ENCODE measurements at places on chromosomes 2 and 18.
A peak's percentile ranks its signal among the peaks of the same experiment; 100 is the strongest.

GRCh38 chr18:8908792-8909510 is 193.5 kb upstream of the NDUFV2 start:
- no peak for DNase-seq

- no peak for DNase-seq
Observed at GRCh38 chr2:24826773-24827145, 33.5 kb downstream of the CENPO start.

DNA sequence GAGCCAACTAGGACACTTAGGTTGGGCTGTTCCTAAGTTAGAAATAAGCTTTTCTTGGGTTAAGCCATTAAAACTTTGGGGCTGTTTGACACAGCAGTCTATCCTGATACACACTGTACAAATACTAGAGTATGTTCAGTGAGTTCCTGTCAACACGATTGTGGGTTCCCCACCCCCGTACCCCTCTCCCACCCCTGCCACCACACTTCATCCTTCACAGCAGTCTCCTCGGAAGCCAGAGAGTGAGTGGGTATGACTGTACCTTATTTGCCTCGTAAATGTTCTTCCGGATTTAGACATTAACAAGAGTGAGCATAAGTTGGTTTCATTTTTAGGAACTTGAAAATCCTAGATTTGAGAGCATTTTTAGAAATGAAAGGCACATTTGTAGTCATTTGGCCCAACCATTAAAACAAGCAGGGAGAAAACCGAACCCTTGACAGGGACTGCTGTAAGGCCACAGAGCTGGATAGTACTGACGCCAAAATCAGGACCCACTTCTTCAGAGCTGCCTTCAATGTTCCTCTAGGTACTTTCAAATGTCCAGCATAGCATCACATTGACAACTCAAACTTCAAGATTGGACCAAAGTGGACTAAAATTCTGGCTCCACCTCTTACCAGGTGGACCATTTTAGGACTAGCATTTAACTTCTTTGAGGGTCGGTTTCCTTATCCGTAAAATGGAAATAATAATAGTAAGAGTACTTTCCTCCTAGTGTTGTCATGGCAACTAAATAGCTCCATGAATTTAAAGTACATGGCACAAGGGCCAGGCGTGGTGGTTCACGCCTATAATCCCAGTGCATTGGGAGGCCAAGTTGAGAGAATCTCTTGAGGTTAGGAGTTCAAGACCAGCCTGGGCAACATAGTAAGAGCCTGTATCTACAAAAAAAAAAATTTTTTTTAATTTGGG is 166.3 kb upstream of the SERTAD2 start:
- no peak for DNase-seq

GRCh38 chr18:9070212-9070611 is 32.3 kb upstream of the NDUFV2 start:
- no peak for DNase-seq

DNA sequence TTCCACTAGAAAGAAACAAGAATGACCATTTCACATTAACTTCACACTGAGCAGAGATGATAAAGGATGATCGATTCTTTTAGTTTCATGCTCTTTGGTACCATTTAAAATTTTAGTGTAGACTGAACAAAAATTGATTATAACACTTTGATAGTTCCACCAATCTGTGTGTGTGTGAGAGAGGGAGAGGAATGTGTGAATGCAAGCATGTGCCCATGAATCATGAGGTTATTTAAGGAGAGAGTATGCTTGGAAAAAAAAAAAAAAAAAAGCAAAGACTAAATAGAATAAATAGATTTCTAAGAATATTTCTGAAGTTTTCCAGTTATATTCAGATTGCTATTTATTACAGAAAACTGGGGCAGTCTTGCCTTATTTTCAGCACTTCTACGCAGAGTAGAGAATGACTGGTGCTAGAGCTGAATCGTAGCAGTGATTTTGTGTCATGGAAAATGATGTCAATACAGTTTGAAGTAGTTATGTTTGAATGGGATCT is 900.8 kb downstream of the SLC4A3 start:
- no peak for DNase-seq

- DNase-seq: no peak
Observed at GRCh38 chr18:57780318-57780705, 22.8 kb downstream of the ATP8B1 start.

DNA sequence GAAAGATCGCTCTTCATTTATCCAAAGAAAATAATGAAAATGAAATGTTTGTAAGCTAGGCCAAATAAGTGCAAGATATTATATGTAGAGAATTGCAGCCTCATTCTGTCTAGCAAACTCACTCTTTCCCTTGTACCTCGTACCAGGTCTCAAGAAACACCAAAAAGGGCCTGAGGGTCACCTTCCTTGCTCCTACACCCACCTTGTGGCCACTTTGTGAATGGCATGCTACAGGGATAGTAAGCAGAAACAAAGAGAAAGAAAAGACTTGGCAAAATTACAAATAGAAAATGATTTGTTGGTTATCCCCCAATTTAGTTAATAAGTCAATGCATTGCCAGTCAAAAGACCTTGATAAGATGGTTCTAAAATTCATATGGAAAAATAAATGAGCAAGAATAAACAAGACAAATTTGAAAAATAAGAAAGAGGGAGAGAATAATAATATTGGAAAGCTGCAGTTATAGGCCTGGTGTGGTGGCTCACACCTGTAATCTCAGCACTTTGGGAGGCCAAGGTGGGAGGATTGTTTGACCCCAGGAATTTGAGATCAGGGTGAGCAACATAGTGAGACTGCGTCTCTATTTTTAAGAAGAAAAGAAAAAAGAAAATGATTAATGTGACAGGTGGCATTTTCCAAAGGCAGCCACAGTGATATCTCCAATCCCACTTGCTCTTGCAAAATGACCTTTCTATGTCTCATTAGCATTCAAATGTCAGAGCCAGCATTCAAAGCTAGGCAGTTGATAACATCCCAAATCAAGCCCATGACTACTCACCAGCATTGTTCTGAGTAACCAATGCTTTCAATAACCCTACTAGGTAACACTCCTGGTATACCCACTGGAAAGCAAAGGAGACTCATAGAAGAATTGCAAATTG is 38.8 kb upstream of the BMP10 start:
- DNase-seq: peak; percentile 31

DNA sequence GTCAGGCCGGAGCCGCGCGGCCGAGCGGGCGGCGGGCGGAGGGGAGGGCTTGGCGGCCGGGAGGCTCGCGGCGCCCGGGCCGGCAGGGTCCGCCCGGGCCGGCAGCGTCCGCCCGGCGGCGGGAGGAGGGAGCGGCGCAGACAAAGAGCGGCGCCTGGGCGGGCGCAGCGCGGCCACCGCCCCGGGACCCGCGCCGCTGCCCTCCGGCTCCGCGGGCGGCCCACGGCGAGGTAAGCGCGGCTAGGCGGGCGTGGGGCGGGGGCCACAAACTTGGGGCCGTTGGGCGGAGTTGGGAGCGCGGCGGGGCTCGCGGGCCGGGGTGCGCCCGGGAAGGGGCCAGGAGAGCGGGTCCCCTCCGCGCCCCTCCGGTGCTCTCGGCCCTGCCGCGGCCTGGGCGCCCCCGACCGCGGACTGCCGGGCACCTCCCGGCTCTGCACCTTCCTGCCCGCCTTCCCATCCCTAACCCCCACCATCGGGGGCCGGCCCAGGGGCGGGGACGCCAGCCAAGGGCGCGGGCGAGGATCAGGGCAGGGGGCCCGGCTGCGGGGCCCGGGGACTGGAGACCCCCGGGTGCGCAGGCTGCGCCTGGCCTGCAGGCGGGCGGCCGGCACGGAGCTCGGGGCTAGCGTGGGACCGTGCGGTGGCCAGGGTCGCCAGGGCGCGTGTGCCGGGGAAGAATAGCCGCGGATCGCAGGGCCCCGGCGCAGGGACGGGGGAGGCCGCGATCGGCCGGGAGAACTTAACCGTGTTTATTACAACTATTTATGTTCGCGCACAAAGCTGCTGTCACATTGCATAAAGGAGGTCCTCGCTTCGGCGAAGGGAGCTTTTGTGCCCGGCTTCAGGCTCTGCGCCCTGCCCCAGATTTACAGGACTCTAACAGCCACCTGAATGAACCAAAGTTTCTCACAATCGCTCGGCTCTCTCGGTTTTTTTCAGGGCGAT is at the start of gene NCK2:
TSS of gene NCK2 (plus strand) at position 4 of the 945 bp plus-strand sequence. CDS start 110,152 bp downstream, outside the sequence.
- DNase-seq: no peak

- no peak for DNase-seq
Observed at GRCh38 chr2:148026573-148026972, 5.7 kb downstream of the MBD5 start.

GRCh38 chr18:61076986-61077385 is 256.2 kb upstream of the CDH20 start:
- DNase-seq: no peak

DNA sequence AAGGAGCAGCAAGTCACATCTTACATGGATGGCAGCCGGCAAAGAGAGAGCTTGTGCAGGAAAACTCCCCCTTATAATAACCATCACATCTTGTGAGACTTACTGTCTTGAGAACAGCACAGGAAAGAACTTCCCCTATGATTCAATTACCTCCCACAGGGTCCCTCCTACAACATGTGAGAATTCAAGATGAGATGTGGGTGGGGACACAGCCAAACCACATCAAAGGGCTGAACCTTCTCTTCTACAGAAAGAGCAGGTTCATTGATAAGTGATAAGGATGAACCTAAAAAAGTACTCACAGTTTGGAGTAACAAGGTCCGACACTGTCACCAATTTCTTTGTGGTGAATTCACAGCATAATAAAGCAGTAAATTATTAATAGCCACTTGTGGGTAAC is 422.2 kb upstream of the FSIP2 start:
- DNase-seq: no peak

- no peak for DNase-seq
Observed at GRCh38 chr2:38534746-38535403, 67.9 kb downstream of the HNRNPLL start.

DNA sequence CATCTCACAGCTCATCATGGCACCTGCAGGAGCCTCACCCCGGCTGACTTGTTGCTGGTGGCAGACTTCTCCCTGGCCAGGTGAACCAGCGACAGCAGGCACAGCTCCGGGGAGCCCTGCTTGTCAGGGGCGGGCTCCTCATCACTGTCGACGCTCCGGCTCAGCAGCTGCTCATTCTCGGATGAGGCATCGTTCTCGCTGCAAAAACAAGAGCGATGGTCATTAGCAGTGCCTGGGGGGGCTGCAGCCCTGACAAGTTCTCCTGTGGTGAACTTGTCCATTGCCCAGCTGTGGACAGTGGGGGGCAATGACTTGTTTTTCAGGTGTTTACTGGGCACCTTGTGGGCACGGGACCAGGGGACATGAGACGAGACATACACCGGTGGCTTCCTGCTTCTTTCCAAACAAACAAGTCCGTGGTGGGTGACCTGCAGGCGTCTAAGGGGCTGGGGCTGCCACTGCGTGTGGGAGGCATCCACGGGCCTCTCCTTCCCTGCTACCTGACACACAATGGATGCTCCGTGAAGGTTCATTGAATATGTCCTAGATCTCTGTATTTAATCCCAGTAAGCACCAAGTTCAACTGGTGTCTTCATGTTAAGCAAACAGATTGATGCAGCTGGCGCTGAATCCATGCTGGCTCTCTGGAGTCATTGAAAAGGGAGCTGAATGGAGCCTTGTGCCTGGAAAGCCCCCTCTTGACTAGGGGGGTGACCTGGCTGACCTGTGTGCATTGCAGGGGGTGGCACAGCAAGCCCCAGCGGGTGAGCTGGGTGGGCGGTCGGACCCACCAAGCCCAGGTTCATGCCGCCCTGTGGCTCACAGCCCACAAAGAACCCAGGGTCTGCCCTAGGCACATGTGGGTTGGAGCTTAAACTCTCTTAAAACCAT is 81.0 kb downstream of the EDAR start:
- DNase-seq: no peak

DNA sequence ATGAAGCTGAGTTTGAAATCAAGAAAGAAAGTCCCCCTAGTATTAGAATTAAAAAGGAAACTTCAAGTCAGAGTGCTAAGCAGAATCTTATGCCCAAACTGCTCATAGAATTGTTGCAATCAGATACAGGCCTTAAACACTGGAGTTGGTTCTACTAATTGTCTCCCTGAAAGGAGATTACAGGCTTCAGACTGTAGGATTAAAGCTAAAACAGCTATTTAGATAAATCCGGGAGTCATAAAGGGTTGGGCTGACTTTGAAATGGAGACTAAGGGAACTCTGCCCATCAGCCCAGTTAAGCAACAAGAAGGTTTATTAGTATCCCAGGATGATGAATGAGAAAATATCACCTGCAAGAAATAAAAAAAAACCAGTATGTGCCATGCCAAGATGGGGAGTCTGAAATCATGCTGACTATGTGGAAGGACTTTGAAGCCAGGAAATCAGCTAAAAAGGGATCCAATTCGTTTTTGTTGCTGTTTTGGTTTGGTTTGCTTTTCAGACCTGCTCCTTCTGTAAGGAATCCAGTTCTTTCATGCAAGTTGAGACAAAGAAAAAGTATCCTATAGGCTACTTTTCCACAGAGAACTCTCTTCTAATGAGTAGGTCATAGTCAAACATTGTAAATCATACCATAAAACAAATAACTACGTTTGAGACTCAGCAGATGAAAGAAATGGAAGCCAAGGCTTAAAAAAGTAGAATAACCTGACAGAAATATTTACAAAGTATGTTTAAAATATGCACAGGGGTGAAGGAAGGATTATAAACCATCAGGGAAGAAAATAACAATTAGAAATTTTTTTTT is 37.6 kb upstream of the MSTN start:
- DNase-seq: no peak

- no peak for DNase-seq
Observed at GRCh38 chr2:46376586-46376985, 79.4 kb downstream of the EPAS1 start.

GRCh38 chr2:226077841-226078240 is 678.3 kb downstream of the NYAP2 start:
- DNase-seq: no peak

DNA sequence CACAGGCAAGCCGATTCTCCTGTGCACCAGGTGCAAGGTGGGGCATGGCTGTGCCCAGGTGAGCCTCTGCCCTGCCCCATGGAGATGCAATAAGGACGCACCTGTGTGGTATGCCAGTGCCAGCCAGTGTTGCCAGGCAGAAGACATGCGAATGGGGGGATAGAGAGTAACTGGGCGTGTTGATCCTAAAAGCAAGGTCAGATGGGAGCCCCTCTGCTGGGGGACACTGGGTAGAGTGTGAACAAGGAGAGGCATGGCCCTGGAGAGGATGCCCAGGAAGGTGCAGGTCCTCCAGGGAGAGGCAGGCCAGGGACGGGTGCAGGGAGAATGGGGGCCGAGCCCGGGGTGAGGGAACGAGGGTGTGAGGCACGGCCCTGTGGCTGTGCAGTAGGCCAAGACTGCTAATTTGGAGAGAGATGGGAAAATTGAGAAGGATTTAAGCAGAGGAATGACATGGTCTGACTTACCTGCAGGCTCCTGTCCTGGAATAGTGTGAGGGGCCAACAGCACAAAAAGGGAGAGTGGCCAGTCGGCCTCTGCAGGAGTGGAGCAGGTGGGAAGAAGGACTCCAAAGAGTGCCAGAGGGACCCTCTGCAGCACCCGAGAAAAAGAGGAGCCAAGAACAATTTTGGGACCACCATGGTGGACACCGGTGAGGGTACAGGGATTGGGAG is 690.4 kb upstream of the HS6ST1 start:
- DNase-seq: no peak

DNA sequence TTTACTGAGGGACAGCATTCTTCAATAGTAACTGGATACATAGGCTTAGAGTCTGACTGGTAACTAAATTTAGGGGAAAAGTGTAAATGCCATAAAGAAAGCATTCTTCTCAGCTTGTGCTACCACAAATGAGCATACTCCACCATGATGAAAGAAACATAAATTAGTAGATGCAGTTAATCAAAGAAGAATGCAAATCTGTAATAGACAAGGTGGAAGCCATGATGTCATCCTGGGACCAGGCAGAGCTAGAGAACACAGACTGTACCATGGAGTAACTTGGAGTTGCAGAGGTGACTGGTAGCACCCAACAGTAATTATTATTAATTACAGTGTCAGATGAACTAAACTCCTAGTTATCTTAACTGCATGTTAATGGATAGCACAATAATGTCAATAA is 51.7 kb downstream of the RBKS start:
- DNase-seq: no peak

All from stimulated activated CD8-positive, alpha-beta memory T cell treated with anti-CD3 and anti-CD28 coated beads, Interleukin-15, amount 100 ng/mL, for 24 hours (primary cell).